Transverse colon (tissue), 4 donors: ENCODE measurements at places on chromosomes 3 and 15. TPM values are rescaled to one million over a fixed set of nuclear protein-coding genes. Genes with fewer than 3 reads are reported as not detected.
A peak's percentile ranks its signal among the peaks of the same experiment; 100 is the strongest.

GOLGA6L26 gene
- total RNA-seq, result not detected

DAZL gene
- not detected for total RNA-seq

CORO2B gene
- total RNA-seq, result 0.40 TPM

HDGFL3 gene
- total RNA-seq, result 2.8 TPM

ALDH1A2 gene
- total RNA-seq, result 1.7 TPM

DNA sequence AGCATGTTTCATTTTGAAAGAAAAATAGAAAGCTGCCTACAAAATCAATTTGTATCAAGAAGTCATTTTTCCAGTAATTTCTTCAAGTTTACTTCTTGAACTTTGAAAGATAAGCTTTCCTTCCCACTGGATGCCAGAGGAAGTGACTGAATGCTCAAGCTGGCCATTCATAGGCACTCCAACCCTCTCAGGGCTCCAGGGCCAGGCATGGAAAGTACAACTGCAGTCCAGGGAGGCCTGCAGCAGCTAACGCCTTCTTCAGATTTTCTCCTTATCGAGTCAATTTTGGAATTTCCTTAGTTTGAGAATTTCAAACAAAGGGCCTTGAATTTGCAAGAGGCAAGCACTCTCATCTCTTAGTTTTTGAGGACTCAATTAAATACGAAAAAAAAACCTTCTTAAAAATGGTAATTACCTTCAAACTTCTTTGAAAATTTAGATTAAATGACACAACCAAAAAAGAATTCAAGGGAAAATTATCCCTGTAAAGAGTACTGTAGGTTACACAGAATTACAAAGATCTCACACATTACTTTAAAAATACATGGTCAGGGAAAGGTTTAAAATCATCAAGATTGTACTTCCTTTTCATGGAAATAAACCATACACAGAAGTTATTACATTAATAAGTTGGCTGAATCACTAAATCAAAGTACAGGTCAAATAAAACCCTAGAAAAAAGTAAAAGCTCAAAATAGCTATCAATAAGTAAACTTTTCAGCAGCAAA is 2.5 kb downstream of the UBP1 start:
- no peak overlapping the region for H3K4me3 ChIP-seq
- H3K27ac ChIP-seq, result peak overlapping the region; percentile 99
- no peaks in the 10 kb centered on the region for H3K27me3 ChIP-seq
- DNase-seq, result peak; percentile 21
- peaks cover 38% of the 10 kb centered on the region for H3K4me1 ChIP-seq

DNA sequence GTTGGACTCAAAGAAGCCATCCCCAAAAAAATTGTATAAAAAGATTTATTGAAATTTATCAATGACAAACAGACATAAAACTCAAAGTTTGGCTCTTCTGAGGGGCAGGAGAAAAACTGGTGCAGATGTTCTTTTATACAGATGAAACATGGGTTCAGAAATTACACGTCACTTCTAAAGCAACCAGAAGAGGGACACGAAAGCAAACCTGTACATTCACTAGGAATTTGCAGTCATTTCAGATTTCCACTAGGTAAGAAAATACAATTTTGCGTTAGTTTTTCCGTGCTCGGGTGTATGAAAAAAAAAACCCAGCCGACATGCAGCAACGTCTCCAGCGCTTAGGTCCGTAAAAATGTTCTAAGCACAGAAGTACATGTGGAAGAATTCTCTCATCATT is 41.8 kb downstream of the ANP32A start:
- no peaks in the 10 kb centered on the region for H3K36me3 ChIP-seq
- H3K27ac ChIP-seq, result no peak overlapping the region
- H3K27me3 ChIP-seq, result no peaks in the 10 kb centered on the region
- no peak overlapping the region for H3K4me3 ChIP-seq
- peaks cover 12% of the 10 kb centered on the region for H3K4me1 ChIP-seq

GRCh38 chr3:144073698-144074097 is 102.1 kb downstream of the DIPK2A start:
- no peak for DNase-seq
- H3K36me3 ChIP-seq, result no peaks in the 10 kb centered on the region
- no peaks in the 10 kb centered on the region for H3K4me1 ChIP-seq

GRCh38 chr3:38649500-38650247 is at the start of gene SCN5A:
SCN5A (minus strand) TSS chr3:38649687; CDS start chr3:38633307, 16,380 bp downstream.
- H3K4me3 ChIP-seq, result peak within 1 kb of the TSS; percentile 53
- H3K4me1 ChIP-seq, result peaks cover 4% of the 10 kb centered on the region
- no peaks in the 10 kb centered on the region for H3K36me3 ChIP-seq
- H3K27ac ChIP-seq, result no peak within 1 kb of the TSS

DNA sequence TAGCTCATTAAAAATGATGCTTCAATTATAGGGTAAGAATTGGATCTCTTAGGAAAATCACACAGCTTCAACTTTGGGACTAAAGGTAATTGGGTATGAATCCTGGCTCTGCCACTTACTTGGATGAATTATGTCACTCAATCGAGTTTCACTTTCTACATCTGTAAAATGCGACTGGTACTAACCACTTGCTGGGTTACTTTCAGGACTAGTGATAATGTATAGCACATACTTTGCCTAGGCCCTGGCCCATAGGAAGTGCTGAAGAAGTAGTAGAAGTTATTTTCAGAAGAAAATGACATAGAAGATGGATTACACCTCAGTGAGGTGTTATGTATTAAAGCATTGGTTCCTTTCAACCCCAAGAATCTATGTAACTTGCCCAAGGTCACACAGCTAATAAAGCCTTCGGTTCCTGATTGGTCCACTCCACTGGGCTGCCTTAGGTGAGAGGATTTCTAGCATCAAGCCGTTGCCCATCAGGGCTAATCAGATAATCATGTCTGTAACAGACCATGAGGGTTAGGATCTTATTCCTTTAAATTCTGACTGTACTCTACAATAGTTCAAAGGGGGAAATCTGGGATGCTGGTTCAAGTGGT is 29.4 kb upstream of the AP4E1 start:
- no peak overlapping the region for H3K4me3 ChIP-seq
- H3K27ac ChIP-seq, result no peak overlapping the region
- DNase-seq, result no peak
- H3K4me1 ChIP-seq, result no peaks in the 10 kb centered on the region
- H3K36me3 ChIP-seq, result no peaks in the 10 kb centered on the region

- H3K4me1 ChIP-seq, result no peaks in the 10 kb centered on the region
- H3K36me3 ChIP-seq, result no peaks in the 10 kb centered on the region
- no peaks in the 10 kb centered on the region for H3K27me3 ChIP-seq
- H3K4me3 ChIP-seq, result no peak overlapping the region
- no peak overlapping the region for H3K27ac ChIP-seq
Observed at GRCh38 chr3:110773413-110773954, 298.1 kb upstream of the NECTIN3 start.

DNA sequence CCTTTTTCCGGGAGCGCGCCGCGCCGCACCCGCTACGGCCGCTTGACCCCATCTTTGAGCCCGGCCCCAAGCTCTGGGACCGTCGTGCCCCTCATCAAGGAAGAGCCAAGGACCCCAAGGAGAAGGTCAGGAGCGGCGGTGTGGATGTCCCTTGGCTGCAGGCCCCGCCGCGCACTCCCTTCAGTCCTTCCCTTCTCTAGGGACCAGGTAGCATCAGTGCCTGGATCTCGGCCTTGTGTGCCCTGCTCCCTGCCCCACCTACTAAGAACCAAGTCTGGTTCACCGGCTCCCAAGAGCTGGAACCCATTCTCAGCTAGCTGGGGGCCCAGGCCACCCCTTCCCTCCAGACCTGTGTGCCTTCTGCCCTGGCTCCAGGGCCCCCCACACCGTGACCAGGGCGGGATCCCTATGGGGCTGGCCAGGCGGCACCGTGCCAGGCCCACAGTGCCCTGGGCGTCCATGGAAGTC is 69.3 kb upstream of the CGNL1 start:
- H3K36me3 ChIP-seq, result no peaks in the 10 kb centered on the region
- H3K4me1 ChIP-seq, result peaks cover 43% of the 10 kb centered on the region
- no peak for DNase-seq
- H3K27me3 ChIP-seq, result no peaks in the 10 kb centered on the region
- peak overlapping the region; percentile 37 for H3K4me3 ChIP-seq

GRCh38 chr3:161274691-161275298 is 53.7 kb downstream of the NMD3 start:
- no peak overlapping the region for H3K4me3 ChIP-seq
- DNase-seq, result peak; percentile 18
- H3K27ac ChIP-seq, result no peak overlapping the region
- no peaks in the 10 kb centered on the region for H3K27me3 ChIP-seq
- no peaks in the 10 kb centered on the region for H3K4me1 ChIP-seq

GRCh38 chr3:13700362-13700761 is 151.4 kb downstream of the FBLN2 start:
- DNase-seq, result no peak
- no peak overlapping the region for H3K27ac ChIP-seq
- no peak overlapping the region for H3K4me3 ChIP-seq
- H3K27me3 ChIP-seq, result peaks cover 4% of the 10 kb centered on the region
- H3K36me3 ChIP-seq, result no peaks in the 10 kb centered on the region

- DNase-seq, result no peak
- no peak overlapping the region for H3K4me3 ChIP-seq
- H3K27me3 ChIP-seq, result no peaks in the 10 kb centered on the region
- no peak overlapping the region for H3K27ac ChIP-seq
- H3K36me3 ChIP-seq, result no peaks in the 10 kb centered on the region
- no peaks in the 10 kb centered on the region for H3K4me1 ChIP-seq
Observed at GRCh38 chr3:134132961-134133360, 103.2 kb upstream of the SLCO2A1 start.

DNA sequence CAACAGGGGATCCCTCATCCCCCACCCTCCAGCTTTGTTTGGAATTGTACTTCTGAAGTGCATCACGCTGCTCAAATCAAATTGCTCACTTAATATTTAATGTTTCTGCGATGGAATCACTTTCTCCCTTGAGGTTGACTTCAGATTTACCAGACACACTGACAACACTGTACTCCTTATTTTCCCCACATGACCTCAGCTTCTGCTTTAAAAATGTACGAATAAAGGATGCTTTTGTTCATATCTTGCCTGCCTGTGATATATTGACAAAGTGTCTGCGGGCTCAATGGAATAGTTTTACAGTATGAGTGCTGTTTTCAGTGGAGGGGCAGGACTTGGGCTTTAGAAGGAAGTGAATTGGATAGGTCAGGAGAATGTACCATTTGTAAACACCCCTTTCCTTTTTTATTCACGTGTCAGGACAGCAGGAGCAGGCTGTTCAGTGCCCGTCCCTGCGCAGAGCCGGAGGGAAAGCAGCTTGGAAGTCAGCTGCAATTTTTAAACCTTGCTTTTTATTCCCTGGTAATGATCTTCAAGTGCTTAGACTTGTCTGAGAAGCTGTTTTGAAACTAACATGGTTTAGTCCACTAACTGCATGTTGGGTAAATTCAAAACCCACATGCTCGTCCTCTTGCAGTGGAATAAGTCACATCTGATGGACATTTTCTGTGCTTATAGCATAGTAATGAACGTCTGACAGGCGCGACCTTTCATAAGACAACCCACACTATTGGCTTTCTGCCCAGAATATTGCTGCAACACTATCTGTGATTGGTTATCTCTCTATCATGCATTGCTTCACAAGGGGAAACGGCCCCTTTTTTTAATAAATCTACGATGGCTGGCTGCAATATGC is 29.9 kb downstream of the MBNL1 start:
- peak overlapping the region; percentile 90 for H3K27ac ChIP-seq
- no peaks in the 10 kb centered on the region for H3K27me3 ChIP-seq
- peak overlapping the region; percentile 44 for H3K4me3 ChIP-seq
- peak; percentile 57 for DNase-seq
- H3K36me3 ChIP-seq, result no peaks in the 10 kb centered on the region
- peaks cover 72% of the 10 kb centered on the region for H3K4me1 ChIP-seq

- H3K36me3 ChIP-seq, result no peaks in the 10 kb centered on the region
- H3K27me3 ChIP-seq, result no peaks in the 10 kb centered on the region
- no peaks in the 10 kb centered on the region for H3K4me1 ChIP-seq
- no peak overlapping the region for H3K4me3 ChIP-seq
- DNase-seq, result no peak
- no peak overlapping the region for H3K27ac ChIP-seq
Observed at GRCh38 chr3:171145798-171146197, 119.3 kb upstream of the SLC2A2 start.

- no peak overlapping the region for H3K4me3 ChIP-seq
- H3K36me3 ChIP-seq, result no peaks in the 10 kb centered on the region
- no peak overlapping the region for H3K27ac ChIP-seq
- no peak for DNase-seq
Observed at GRCh38 chr3:57826245-57826951, 70.3 kb downstream of the SLMAP start.

DNA sequence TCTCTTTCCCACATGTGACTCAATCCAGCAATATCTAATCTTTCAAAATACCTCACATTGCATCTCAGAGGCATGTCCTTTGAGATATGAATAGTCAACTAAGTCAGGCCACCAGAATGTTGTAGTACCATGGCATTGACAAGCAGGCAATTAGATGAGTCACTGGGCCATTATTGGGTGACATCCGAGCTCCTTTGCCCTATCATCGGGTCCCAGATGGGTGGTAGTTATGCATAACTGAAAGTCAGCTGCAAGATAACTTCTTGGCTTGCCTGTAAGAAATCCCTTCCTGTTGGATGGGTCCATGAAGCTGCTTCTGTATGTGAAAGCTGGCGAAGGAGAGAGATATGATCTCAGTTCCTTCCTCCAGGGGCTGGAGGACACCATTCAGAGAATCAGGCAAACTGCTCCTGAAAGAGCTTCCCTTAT is 32.8 kb downstream of the ARRDC4 start:
- no peaks in the 10 kb centered on the region for H3K36me3 ChIP-seq
- DNase-seq, result no peak
- no peak overlapping the region for H3K27ac ChIP-seq
- H3K4me3 ChIP-seq, result no peak overlapping the region
